ENCODE measurements at places on chromosomes 1 and 21. TPM values are rescaled to one million over a fixed set of nuclear protein-coding genes. Genes with fewer than 3 reads are reported as not detected.
A peak's percentile ranks its signal among the peaks of the same experiment; 100 is the strongest.

LCE1D gene
- not detected for total RNA-seq

SPATA46 gene
- total RNA-seq = not detected

CDA gene
- total RNA-seq = 5.3 TPM

ETS2 gene
- total RNA-seq = 232 TPM

TRIM67 gene
- total RNA-seq = not detected

KDF1 gene
- total RNA-seq = not detected

TMEM69 gene
- total RNA-seq = 10.4 TPM

DNA sequence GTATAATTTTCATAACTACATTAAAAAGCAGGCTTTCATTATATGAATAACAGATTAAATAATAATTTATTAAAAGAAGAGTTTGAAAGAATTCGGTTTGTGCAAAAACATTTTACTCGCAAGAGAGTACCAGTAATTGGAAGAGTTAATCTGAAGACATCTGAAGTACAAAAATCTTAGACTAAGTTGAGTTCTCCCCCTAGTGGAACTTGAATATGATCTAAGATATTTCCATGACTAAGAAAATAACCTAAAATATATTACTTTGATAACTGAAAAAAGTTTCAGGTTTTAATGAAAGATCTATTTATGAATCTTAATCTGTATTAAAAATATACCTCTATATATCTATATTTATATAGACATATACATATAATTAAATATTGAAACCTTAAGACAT lies 112.5 kb upstream of the GFI1 start:
- no peak for DNase-seq

- DNase-seq = no peak
Measured at GRCh38 chr1:172599912-172600311, 59.0 kb upstream of the FASLG start.

GRCh38 chr1:50667272-50667671 lies 244.0 kb upstream of the DMRTA2 start:
- DNase-seq = no peak

DNA sequence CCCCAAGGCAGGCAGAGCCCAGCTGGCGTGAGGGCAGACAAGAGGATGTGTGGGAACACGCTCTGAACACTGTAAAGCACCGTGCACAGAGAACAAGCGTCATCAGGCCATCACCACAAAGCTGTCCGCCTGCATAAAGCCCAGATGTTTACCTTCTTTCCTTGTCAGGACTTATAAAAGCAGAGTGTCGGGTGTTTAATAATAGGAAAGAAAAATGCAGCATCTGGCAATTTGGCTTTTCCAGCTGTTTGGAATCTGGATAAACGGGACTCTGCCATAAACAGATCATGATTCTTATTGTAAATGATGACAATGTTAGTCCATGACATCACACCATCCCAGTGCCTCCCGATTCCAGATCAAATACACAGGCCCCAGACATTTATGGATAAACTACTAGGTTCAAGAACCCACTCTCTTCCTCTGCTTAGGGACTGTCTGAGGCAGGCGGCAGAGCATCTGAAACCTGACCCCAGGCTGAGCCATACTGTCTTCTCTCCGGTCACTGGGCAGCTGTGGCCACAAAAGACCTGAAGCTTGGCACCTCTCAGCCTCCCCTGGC lies 4.2 kb downstream of the GLIS1 start:
- DNase-seq = no peak

DNA sequence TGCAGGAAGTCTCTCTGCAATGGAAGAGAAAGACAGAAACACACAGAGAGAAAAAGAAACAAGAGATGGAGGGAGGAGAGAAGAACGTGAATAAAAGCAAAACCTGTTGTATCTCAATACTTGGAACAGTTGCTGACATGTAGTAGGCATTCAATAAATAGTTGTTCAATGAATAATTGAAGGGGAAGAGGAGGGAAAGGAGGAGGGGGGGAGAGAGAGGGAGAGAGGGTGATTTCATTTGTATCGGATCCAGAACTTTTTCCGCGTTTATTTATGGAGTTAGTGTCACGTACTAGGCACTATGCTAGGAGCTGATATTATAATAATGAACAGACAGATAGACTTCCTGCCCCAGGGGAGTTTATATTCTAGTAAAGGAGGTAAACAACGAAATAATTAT lies 144.1 kb downstream of the OMA1 start:
- DNase-seq = no peak

DNA sequence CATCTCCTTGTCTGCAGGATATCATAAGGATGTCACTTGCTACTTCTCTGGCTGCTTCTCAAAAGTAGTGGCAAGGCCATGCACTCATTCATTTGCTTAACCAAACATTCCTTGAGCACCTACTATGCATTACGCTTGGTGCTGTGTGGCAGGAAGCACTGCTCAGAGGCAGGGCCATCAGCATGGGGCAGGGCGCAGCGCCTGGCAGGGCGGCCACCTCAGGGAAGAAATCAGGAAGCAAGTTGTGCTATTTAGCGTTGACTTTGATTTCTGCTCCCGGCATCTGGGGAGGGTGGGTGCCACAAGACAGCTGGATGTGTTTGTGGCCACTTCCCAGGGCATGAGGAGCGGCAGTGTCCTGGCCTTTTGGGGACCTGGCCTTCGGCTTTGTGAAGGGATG lies 27.9 kb downstream of the PROK1 start:
- DNase-seq = no peak

DNA sequence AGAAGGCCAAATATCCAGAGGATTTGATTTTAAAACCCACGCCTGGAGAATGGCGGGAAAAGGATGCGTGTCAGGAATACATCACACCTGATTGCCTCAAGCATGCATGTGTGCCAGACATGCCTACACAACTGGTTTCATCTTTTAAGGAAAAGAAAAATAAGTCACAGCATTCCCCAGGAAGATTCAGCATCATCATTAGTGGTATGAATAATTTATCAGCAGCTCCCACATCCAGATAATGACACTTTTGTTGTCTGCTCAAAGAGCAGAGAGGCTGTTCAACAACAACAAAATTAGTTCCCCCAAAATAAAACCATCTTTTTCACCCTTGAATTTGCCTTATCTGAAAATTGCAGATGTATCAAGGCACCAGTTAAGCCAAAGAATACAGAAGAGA lies 328.6 kb upstream of the C1orf87 start:
- no peak for DNase-seq

GRCh38 chr1:54353959-54354358 lies 52.2 kb downstream of the SSBP3 start:
- DNase-seq = no peak

DNA sequence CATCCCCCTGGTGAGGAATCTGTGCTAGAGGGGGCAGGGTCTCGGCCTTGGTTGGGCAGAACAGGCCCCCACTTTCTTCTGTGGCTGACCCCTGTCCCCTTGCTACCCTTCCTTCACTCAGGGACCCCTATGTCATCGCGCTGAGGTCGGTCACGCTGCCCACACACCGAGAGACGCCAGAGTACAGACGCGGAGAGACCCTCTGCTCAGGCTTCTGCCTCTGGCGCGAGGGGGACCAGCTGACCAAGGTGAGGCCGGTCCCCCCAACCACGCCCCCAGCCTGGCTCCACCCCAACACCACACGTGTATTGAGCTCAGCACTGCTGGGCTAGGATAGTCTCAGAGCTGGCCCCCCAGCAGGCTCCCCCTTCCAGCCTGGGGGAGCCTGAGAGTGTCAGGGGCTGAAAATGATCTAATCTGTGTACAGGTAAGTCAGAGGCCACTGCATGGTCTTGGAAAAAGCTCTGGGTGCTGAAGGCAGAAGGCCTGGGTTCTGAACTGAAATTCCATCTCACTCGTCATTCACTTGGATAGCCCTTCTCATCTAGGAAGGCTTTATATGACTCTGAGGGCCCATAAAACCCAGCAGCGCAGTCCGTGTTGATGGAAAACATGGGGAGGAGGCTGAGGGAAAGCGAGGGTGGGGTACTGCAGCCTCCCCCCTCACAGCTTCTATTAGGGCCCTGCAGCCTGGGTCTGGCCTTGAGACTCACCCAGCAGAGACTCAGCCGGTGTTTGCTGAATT lies 15.3 kb downstream of the FAM151A start:
- DNase-seq = no peak

- DNase-seq = peak; percentile 64
Measured at GRCh38 chr21:42548687-42549406, 35.2 kb downstream of the SLC37A1 start.

- DNase-seq = no peak
Measured at GRCh38 chr1:109659997-109660690, 4.2 kb downstream of the GSTM4 start.

DNA sequence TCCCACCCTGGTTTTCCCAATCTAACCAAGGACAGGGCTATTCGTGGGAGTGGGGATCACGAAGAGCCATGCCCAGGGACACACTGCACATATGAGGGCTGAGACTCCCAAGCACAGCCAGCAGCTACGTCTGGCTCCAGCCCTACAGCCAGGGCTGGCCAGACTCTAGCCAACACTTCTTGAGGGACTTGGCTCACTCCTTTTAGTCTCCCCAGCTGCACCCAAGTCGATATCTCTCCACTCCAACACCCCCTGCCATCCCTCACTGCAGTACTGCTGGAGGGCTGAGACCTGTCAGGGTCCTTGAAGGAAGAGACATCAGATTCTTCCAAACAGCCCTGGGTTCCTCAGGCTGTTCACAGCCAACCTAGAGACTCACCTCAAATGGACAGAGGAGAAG lies 62.6 kb downstream of the CD46 start:
- peak; percentile 47 for DNase-seq

DNA sequence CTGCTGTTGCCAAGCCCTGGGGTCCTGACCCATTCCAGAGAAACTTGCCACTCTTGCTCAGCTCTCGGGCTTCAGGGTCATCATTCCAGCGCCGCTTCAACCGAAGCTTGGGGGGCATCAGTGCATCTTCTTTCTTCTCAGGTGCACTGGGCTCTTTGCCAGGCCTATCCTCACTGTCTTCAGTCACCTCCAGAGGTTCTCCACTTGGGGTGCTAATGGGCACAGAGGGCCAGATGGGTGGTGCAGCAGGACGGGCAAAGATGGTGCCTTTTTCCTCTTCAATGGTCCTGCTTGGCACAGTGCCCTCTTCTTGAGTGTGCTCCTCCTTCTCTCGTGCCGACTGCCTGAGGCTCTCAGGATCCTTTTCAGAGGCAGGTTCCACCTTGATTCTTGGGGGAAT lies 13.3 kb downstream of the ETV3 start:
- DNase-seq = no peak

- no peak for DNase-seq
Measured at GRCh38 chr1:94250341-94250740, 13.0 kb upstream of the ARHGAP29 start.

- DNase-seq = no peak
Measured at GRCh38 chr21:39632796-39633442, 20.2 kb downstream of the B3GALT5 start.

GRCh38 chr21:46316708-46317324 lies 6.9 kb downstream of the C21orf58 start:
- no peak for DNase-seq

GRCh38 chr21:29085106-29085752 lies 11.8 kb upstream of the CCT8 start:
- no peak for DNase-seq

- DNase-seq = no peak
Measured at GRCh38 chr1:15249081-15249480, 2.1 kb downstream of the FHAD1 start.

DNA sequence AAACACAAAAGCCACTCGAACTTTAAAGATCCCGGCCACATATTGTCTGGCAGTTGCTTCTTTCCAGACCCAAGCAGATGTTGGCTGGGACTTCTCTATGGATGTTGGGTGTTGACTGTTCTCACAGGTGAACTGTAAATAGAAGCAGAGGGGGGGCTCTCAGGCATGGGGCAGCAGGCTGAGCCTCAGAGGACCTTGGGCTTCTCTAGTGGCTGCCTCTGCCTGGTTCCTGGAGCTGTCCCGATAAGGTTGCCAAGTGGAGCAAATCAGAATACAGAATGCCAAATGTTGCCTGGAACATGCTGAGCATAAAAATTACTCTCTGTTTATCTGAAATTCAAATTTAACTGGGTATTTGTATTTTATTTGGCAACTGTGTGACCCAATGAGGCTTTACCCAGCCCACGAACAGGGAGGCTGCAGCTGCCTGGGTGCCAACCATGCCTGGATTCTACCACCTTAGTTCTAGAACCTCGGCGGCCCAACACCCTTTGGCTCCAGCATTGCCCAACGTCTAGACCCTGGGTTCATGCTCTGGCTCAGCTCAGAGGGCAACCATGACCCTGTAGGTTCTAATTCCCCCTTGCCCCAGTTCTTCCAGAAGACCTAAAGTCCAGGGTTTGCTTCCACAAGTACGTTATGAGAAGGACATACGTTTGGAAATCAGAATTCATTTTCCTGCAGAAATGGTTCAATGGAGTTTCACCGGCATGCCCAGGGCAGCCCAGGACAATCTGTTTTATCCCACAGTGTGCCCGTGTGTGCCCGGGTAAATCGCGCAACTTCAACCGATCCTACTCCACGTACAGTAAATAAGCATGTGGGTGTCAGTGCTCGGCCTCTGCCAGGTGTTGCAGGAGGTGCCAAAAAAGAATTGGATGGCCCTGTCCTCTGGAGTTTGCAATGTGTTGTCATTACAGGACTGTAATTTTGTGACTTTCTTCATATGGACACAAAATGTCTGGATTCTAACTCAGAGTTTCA lies 5.4 kb upstream of the SLC45A1 start:
- DNase-seq = no peak

- no peak for DNase-seq
Measured at GRCh38 chr1:175174309-175175102, 18.1 kb downstream of the KIAA0040 start.

DNA sequence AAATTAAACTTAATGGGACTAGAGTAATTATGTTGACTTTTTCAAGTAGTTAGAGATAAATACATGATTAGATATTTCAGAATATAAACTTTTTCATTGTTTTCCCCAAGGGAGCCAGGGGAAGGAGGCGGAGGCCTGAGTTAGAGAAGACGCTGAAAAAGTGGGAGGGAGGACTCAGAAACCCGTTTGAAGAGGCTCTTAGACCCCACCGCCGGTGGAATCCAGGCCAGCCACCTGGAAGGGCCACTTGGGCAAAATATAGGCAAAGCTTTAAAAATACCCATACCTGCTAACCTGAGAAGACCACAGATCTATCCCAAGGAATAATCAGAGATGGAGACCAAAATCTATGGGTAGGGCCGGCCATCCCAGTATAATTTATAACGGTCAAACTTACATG lies 242.6 kb downstream of the PTPRU start:
- DNase-seq = no peak

DNA sequence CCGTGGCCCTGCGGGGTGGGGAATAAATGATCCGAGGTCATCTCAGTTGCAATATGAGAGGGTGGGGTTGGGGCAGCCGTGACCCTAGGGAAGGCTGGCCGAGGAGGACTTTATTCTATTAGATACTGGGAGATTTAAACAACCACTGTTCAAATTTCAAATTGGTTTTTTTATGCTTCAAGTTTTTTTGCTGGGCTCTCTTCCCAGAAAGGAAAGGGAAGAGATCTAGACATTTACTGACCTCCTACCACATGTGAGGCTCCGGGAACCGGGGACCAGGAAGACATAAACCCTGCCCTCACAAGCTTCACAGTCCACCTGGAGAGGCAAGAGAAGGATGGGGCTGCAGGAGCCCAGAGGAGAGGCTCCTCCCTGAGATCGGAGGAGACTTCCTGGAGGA lies 207.3 kb downstream of the FOXD2 start:
- DNase-seq = no peak
